Suprapubic skin (tissue), 4 donors: ENCODE measurements at places on chromosomes 6 and 20.

- no peak for DNase-seq
Observed at GRCh38 chr6:22558288-22558882, 11.0 kb upstream of the HDGFL1 start.

GRCh38 chr6:107965746-107966145 lies 7.7 kb upstream of the SEC63 start:
- DNase-seq, result no peak

- no peak for DNase-seq
Observed at GRCh38 chr6:52925042-52925441, 15.5 kb upstream of the GSTA3 start.

DNA sequence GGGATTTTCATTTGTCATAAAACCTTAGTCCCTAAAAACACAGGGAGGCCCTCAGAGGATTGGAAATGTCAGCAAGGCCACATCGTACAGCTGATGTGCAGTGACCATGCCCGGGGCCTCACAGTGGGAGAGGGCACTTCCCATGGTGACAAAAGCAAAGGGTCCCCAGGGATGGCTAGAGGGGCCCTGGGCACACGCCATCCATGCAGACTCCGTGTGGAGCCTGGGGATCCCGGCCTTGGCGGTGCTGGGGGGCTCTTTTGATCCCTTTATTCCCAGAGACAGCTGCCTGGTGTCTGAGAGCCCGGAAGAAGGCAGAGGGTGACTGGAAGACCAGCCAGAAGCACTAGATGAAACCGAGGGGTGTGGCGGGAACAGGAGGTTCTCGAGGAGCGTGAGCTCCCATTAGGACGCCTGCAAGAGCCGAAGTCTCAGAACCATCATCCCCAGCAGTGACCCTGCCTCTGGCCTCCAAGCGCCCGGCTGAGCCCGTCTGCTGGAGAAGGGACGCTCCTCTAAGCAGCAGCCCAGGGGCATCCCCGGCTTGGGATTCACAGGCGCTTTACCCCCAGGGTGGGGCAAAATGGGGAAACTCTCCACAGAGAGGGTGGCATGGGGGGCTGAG lies 49.1 kb upstream of the FRMD1 start:
- DNase-seq, result no peak

DNA sequence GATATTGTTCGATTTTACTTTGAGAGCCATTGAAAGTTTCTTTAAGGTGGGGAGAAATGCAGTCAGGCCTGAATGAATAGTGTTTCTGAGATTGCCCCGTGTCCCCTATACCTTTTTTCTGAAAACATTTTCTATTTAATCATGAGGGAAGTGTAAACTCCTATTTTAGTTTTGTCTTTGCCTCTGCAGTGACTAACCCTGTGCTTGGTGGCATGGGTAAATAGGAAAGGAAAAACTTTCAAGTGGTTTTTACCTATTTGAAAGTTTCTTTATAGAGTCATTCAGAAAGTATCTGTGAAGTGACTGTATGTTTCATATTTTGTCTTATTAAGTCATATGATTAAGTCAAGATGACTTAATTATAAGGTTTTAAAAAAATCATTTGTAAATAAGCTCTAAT lies 14.5 kb downstream of the SNRNP48 start:
- no peak for DNase-seq

GRCh38 chr6:20458027-20458894 lies 56.6 kb downstream of the E2F3 start:
- DNase-seq, result no peak

GRCh38 chr6:36834576-36835341 lies 4.5 kb downstream of the CPNE5 start:
- DNase-seq, result no peak

DNA sequence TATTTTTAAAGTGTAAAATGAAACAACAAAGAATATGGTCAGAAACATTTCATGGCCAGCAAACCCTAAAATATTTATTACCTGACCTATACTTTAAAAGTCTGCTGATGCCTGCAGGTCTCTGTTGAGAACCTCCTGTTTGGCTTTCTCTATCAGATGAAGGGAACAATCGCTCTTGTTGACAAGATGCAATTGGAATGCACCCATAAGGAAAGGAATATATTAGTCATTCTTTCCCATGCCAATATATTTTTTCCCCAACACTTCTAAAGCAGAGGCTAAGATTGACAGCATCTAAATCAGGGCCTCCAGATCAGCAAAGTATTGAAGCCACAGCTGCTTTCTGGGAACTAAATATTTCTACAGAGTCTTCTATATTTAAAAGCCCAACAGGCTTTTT lies 897.8 kb downstream of the EPHA7 start:
- DNase-seq, result no peak

- no peak for DNase-seq
Observed at GRCh38 chr20:25319241-25320034, 71.2 kb downstream of the ABHD12 start.

- no peak for DNase-seq
Observed at GRCh38 chr6:159232751-159233150, 63.6 kb downstream of the FNDC1 start.

DNA sequence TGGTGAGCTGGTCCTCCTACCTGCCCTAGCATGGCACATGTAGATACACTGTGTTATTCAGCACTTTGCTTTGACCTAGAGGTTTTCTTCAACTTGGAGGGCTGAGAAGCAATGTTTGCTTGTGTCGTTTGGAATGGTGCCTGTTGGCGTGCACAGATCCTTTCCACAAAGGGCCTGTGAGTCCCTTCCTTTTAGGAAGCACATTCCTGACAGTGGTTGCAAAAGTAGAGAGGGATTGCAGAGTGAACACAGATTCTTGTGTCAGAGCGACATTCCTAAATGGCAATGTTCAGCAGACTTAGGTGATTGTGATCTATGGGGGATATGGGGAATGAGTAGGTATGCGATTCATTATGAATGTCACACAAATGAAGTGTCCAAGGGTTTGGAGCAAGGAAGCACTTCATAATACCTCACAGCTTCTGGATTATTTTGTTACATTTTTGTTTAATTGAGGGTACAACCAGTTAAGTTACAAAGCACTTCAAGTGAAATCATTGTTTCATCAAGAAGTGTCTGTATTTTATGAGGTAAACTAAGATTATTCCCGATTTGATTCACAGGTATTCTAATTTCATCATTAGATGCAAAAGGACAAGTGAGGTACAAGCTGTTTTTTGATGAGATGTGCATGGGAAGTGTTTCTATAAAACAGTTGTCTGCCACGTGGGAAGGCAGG lies 713 bp upstream of the RNF144B start:
- no peak for DNase-seq

DNA sequence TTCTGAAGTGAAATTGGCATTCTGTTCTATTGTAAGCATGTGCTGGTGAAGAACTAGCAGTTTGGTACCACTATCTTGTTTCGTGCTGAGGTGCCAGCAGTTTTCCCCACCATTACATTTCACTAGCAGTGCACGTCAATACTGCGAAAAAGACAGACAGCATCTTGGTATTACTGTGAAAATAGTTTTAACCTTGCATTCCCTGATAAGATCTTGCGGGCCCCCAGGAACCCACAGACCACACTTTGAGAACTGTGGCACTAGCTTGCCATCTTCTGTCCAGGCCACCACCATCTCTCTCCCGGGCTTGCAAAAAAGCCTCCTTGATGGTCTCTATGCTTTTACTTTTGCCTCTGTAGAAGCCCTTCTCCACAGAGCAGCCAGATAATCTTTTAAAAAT lies 185.7 kb downstream of the BACH2 start:
- no peak for DNase-seq

- DNase-seq, result no peak
Observed at GRCh38 chr6:87993356-87993755, 54.3 kb upstream of the SPACA1 start.

GRCh38 chr6:29737707-29738630 lies 14.7 kb downstream of the HLA-F start:
- DNase-seq, result no peak

DNA sequence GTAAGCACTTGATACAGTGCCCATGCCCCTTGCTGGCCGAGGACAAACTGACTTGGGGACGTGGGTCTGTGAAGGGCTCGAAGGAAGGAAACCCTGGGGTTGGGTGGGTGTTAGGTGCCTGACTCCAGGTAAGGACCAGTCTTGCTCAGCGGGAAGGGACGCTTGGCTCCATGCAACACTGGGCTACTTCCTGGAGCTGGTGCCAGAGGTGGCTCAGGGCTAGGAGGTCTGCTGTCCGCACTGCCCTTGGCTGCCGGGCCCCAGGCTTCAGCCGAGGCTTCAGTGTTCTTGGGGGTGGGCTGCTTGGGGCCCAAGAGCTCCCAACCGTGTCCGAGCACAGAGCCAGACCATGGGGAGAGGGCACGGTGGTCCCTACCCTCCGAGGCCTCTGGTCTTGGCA lies 5.3 kb downstream of the GATA5 start:
- no peak for DNase-seq

DNA sequence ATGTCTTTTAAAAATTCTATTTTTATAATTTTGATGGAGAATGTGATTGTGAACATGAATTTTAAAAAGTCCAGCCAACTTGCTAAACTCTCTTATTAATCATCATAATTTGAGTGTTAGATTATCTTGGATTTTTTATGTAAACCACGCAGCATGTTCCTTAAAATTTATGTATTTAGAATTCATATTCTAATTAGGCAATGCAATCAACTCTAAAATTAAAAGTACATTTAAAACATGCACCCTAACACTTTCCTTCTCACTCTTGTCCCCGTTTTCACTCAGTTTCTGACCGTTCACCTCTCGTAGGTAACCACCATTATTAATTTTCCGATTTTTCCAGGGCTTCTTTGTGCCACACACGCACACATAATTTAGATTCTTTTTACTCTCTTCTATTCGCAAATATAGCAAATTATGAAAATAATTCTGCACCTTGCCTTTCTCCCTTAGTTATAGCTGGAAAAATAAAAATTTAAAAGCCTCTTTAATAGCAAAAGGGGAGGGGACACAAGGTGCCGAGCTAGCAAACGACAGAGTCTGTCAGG lies 329 bp upstream of the ZKSCAN3 start:
- DNase-seq, result no peak

DNA sequence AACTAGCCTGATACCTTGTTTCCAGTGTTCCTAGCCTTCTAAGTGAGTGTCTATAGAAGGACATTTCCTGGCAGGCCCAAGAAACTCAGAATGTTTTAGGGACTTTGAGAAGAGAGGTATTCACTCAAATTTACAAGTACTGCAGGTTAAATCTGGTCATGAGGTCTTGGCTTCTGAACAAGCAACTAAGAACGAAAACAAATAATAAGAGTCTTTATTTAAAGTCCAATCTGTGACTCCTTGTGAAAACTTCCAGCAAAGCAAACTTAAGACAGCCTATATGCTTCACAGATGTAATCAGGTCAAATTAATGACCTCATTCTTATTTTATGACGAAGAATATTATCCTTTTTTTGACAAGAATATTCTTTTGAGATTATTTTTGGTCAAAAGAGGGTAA lies 79.4 kb upstream of the PRSS16 start:
- no peak for DNase-seq

- DNase-seq, result no peak
Observed at GRCh38 chr20:48632017-48632824, 195.6 kb downstream of the PREX1 start.

DNA sequence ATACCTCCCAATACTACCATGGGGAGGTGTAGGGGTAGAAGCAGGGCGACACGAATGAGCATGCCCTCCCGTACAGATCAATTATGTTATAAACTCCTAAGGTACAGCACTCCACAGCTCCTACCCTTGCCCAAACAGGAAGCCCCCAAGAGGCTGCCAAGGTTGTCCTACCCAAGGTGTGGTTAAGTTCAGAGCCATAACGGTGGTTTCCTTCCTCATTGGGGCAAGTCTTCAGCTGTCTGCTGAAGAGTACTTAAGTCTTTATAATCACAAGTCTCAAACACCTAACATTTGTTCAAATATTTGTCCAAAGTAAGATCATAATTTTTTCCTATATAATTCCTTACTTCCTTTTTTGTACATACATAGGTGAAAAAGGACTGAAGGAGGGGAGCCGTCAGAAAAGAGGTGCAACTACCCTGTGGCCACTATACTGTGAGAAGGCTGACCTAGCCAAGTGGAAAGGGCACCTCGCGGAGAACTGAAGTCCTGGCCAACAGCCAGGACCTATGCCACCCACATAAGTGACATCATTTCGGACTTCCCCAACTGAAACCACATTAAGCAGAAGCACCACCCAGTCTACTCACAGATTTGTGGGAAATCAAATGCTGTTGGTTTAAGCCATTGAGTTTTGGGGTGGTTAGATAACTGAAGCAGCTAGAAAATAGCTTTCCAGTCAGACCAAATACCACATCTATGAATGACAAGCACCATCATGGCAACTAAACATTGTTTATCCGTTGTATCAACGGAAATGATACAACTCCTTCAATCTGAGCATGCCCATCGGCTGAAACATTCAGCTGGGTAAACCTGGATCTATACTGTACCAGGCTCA lies 2.9 kb upstream of the RAB22A start:
- DNase-seq, result no peak

DNA sequence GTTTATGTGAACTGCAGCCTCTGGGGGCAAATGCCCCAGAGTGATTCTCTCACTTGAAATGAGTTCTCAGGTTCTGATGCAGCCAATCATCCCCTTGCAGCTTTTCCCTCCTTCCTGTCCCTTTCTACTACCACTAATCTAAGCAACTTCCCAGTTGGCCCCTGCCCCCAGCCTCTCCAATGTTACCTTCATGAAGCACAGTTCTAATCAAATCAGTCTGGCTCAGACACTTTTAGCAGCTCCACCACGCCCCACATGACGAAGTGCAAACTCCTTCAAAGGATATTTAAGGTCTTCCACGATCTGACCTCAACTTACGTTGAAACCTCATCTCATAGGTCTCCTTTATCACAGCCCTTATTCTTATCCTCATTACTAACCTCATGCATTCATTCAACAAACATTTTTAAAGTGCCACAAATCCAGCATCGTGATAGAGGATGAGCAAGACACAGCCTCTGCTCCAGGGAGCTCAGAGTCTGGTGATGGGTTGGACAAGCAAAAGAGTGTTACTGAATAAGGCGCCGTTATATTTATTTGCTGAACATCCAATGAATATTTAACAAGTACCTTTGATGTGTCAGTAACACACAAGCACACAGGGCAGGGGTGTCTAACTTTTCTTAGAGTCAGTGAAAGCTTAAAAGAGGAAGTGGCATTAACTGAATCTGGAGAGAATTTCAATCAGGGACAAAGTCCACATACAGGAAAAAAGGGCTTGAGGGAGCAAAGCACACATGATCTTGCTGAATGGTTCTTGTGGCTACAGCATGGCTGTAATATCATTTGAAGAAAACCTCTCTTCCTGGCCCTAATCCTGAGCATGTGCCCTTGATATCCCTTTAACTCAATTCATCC lies 20.4 kb upstream of the DTNBP1 start:
- no peak for DNase-seq
